Activated CD4-positive, alpha-beta T cell treated with anti-CD3 and anti-CD28 coated beads, Interleukin-2, amount 10 ng/mL, durations not matched to agents 7 days and 5 days (primary cell): ENCODE measurements at places on chromosomes 16 and 17.

DNA sequence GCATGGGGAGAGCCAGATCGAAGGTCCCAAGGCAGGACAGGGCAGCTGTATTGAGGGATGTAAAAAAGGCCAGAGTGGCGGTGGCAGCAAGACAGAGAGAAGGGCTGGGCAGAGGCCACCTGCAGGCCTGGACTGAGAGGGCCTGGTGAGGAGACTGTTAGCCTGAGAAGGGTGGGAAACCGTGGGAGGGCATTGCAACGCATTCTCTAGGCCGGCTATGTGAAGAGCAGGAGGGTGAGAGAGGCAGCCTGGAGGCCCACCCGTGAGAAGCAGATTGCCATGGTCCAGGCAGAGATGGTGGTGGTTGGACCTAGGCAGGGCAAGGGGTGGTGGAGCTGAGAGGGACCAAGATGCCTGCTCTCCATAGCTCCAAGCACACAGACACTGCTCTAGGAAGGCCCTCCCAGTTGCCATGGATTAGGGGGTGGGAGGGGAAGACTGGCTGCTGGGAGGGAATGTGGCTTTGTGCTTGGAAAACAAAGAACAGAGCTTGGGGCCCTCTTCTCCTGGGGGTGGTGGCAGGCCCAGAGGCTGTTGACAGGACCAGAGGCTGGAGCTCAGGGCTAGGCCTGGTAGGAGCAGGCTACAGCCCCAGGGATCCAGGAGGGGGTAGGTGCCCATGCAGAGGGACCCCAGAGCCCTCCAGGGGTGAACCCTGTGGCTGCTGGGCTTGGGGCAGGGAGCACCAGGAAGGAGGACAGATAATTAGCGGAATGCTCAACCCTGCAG, 12.4 kb upstream of the TCAP start:
- no peak for DNase-seq

DNA sequence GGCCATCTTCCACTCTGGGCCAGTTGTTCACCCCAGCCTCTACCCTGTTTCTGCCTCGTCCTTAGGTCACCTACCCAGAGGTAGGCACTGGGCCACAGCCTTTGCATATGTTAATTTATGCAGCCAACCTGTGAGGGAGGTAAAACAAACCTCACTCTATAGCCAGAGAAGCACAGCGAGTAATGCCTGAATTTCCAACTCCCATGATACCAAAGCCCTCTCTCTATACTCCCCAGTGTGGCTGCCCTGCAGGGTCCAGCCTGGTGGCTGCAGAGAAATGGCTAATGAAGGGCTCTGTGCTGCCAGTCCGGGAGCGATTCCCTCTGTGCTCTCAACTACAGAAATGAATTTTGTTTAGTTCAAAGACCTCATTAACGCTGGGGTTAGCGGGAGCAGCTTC, 397.0 kb upstream of the CCL2 start:
- DNase-seq, result no peak

- no peak for DNase-seq
Observed at GRCh38 chr17:7854078-7854777, 638 bp upstream of the TMEM88 start.

- DNase-seq, result peak; percentile 96
Observed at GRCh38 chr17:51260237-51261023, at the start of gene UTP18. Gene UTP18, plus strand, starts transcription at chr17:51260546. Its CDS starts 39 bp downstream, at chr17:51260585.

- no peak for DNase-seq
Observed at GRCh38 chr16:75572864-75573542, 6.8 kb downstream of the GABARAPL2 start.

GRCh38 chr16:67773569-67774456, 32.5 kb downstream of the RANBP10 start:
- DNase-seq, result no peak

GRCh38 chr17:55318715-55319487, 54.1 kb downstream of the HLF start:
- no peak for DNase-seq
